ENCODE measurements at places on chromosomes 4 and X.

DNA sequence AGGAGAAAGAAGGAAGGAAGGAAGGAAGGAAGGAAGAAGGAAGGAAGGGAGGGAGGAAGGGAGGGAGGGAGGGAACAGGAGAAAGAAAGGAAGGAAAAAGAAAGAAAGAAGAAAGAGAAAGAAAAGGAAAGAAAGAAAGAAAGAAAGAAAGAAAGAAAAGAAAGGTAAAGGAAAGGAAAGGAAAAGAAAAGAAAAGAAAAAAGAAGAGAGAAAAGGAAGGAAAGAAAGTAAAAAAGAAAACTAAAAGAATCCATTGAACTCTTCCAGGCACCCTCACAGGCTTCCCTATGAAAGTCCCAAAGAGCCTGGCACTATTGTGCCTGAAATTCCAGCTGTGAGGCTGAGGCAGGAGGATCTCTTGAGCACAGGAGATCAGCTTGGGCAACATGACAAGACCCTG is 11.5 kb downstream of the ABCG2 start:
- no peak for DNase-seq

GRCh38 chrX:1945879-1946278 is 331.0 kb downstream of the ASMT start:
- DNase-seq = no peak

DNA sequence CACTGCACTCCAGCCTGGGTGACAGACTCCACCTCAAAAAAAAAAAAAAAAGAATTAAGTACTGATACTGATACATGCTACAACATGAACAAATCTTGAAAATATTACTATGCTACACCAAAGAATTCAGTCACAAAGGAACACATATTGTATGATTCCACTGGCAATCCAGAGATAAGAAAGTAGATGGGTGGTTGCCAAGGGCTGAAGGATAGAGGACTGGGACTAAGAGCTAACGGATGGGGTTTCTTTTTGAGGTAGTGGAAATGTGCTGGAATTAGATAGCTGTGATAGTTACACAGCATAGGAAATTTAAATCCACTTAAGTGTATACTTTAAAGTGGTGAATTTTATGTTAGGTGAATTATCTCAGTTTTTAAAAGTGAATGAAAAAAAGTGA is 12.5 kb downstream of the ATP11C start:
- no peak for DNase-seq

DNA sequence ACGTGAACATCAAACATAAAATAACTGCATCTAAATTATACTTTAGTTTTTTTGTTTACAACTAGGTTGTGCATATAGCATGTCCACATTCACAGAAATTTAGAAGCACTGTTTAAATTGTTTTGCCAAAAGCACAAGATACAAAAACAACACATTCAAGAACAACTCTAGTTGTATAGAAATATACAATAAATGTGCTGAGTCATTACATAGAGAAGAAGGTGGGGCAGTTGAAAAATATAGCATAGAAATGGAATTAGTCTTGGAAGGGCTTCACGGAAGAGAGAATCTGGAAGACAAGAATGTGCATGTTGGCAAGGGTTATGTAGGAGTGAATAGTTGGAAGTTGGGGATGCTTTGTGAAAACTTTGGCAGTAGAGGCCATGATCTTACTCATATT is 239.0 kb upstream of the GLRA2 start:
- DNase-seq = no peak

GRCh38 chr4:87620491-87620890 is 12.2 kb downstream of the DSPP start:
- no peak for DNase-seq

DNA sequence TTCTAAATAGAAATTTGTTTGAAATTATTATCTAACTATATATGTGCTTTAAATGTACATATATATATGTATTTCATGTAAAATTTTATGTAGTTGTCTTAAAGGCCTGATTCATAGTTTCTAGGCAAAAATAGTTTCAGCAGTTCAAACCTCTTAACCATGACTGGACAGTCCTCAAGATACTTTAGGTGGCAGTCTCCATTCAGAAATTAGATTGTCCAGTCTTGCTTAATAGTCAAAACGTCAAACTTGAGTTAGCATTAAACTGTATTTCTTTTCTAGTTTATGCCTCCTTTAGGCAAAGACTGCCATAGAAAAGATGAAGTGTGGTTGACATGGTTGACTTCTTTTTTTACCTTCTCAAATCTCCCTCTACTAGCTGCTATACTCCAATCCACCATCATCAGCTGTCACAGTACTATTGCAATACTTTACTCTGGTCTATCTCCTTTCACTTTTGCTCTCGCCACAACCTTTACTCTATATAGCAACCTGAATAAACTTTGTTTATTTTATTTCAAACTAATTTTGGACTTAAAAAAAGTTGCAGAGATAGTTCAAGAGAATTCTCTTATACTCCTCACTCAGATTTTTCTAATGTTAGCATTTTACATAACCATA is 395.6 kb upstream of the DIPK2B start:
- no peak for DNase-seq

GRCh38 chr4:1022739-1023066 is 11.3 kb downstream of the FGFRL1 start:
- DNase-seq = no peak

- DNase-seq = no peak
Observed at GRCh38 chr4:127069675-127070074, 563.1 kb upstream of the INTU start.

DNA sequence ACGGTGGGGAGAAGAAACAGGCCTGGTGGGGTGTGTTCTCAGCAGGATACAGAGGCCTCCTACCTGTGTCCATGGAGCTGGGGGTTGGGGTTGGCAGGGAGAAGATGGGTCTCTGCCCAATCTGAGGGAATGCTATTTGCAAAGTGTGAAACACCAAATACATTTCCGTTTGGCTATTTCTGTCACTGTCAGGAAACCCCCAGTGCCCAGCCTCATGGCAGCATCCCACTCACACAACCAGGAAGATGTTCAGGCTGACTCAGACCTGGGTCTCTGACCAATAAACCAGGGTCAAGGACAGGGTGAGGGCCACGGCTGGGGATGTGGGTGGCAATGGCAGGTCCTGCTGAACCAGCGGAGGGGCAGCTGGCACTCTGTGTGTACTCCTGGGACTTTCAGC is 41.3 kb downstream of the BCOR start:
- no peak for DNase-seq

GRCh38 chr4:125277790-125278189 is 37.0 kb upstream of the FAT4 start:
- DNase-seq = no peak

- DNase-seq = no peak
Observed at GRCh38 chr4:54879576-54879975, 221.8 kb downstream of the KIT start.

- no peak for DNase-seq
Observed at GRCh38 chr4:76212851-76213414, 691 bp downstream of the SCARB2 start.

DNA sequence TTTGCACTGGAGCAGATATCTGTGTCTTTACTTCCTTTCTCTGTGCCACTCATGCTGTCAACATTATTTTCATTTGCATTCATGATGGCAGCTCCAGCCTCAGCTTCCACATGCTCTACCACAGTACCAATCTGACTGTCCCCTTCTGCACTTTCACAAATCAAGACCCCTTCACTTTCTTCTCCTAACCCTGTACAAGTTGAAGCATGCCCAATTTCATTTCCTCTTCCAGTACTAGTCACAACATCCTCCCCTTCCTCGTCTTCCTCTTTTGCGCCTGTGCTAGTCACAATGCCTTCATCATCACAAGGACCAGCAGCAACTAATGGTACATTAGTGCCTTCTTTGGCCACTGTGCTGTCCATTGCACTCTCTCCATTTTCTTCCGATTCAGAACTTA is 26.5 kb downstream of the BOD1L1 start:
- no peak for DNase-seq

- DNase-seq = no peak
Observed at GRCh38 chr4:146592019-146592418, 46.7 kb upstream of the POU4F2 start.

DNA sequence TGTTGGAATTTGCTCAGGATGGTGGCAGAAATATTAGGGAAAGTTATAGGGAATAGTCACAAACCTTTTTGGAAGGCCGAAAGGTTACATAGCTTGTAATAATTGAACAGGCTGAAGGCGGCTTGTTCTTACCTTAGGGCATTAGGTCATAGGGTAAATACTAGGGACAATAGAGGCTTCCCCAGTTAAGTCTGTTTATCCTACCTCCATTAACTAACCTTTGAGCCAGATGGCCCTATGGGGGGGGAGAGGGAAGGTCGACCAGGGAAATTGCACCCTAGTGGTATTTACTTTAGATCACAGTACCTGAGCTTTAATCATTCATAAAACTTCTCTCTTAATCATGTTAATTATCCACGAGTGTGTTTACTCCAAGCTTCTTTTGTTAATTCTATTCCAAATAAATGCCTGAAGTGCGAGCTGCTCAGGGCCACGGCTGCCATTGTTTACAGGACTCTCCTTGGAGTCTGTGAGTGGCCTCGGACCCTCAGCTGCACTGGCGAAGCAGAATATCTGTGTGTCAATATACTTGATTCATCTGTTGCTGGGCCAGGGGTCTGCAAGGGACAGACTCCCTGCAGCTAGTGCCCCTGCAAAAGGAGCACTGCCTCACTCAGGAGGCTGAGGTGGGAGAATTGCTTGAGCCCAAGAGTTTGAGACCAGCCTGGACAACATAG is 22.9 kb downstream of the PAGE2 start:
- DNase-seq = no peak

DNA sequence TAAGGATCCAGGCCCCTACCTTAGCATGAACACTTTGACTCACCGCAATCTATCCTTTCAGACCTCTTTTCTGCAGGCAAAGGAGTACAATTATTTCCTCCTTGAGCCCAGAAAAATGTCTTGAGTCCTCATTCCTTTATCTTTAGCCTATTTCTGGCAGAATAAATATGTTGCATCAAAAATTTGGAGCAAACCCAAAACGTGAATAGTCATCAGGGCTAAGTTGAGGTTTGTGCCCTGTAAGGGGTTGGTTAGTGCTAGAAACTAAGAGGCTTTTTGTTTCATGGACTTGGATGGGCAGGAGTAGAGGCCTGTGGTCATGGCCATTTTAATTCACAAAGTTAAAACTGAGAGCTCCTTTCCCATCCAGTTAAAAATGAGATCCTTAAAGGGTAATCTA is 460.3 kb downstream of the GBA3 start:
- DNase-seq = no peak

- no peak for DNase-seq
Observed at GRCh38 chr4:37865450-37865849, 25.4 kb upstream of the TBC1D1 start.

GRCh38 chr4:72994670-72995069 is 74.8 kb downstream of the COX18 start:
- DNase-seq = no peak

- no peak for DNase-seq
Observed at GRCh38 chr4:531076-531475, 32.1 kb downstream of the PIGG start.

GRCh38 chrX:19388064-19388679 is 44.4 kb downstream of the PDHA1 start:
- DNase-seq = no peak

GRCh38 chrX:136816975-136817374 is 36.2 kb upstream of the ARHGEF6 start:
- no peak for DNase-seq

DNA sequence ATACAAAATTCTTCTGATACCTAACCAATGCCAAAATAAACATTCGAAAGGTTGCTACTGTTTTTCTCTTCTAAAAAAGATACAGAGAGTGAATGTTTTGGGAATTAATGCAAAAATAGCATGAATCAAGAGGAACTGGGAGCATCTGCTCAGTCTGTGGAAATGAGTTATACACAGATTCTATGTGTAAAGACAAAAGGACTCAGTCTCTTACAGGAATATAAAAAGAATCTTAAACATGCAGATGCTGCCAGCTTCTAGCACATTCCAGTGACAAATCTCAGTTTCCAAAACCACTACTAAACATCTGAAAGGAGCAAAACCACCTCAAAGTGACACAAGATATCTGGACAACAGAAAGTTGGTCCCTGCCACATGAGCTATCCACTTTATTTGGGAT is 55.0 kb downstream of the PAPSS1 start:
- no peak for DNase-seq

GRCh38 chr4:114108869-114109268 is 129.4 kb upstream of the ARSJ start:
- DNase-seq = no peak

DNA sequence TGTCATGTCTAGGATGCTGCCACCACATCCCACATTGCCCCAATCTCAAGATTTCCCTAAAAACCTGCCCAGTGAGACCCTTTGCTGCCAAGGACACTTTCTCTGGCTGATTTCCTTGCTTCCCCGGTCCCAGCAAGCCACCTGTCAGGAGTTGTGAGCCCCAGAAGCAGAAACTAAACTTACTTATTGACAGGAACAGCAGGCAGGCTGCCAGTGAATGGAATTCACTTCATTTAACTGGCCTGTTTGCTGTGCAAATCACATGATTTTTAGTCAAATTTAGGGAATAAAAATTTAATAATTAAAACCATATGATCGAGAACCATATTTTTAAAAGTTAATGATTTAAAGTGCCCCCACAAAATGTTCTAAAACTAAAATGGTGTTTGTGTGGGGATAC is 48.5 kb downstream of the MAMLD1 start:
- DNase-seq = no peak

- no peak for DNase-seq
Observed at GRCh38 chr4:88018466-88018865, 11.0 kb downstream of the PKD2 start.

- DNase-seq = no peak
Observed at GRCh38 chr4:120850018-120850599, 72.4 kb downstream of the PRDM5 start.

DNA sequence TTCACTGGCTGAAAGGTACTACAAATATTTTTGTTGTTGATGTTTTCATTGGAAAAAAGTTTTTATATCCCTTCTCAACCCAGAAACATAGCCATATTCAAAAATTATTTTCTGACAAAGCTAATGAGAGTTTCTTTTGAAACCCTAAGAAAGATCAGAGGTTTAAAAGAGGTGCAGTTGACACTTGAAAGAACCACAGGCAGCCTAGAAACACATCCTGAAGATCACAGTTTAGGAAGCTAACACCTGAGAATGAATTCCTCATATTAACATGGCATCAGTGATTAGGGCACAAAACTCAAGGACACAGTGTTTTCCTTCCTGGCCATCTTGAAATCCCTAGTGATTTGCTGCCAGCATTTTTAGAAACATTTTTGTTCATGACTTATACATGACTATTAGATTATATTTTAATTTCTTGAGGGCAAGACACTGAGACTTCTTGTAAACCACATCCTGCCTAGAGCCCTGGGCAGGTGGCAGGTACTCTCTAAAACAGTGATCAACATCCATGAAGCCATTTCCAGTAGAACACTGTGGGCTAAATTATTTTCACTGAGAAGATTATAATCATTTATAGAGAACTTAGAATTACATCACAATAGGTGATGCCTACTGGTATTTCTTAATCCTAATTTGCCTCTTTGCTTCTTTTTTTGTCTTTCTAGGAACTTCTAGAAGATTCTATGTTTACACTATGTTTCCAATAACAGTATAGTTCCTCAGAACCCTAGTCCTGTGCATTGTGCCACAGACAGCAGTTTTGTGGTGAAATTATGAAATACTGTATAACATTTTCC is 80.0 kb downstream of the ARSJ start:
- DNase-seq = peak; percentile 18

GRCh38 chr4:103150677-103151076 is 47.5 kb downstream of the CENPE start:
- DNase-seq = no peak

Data from activated CD8-positive, alpha-beta memory T cell treated with anti-CD3 and anti-CD28 coated beads for 4 hours (primary cell).